MM.1S (cell line): ENCODE measurements at places on chromosomes 2 and 18.

GRCh38 chr2:205535001-205535400 lies 147.3 kb upstream of the NRP2 start:
- DNase-seq = no peak
- no peak overlapping the region for H3K27ac ChIP-seq
- H3K36me3 ChIP-seq = no peaks in the 10 kb centered on the region

DNA sequence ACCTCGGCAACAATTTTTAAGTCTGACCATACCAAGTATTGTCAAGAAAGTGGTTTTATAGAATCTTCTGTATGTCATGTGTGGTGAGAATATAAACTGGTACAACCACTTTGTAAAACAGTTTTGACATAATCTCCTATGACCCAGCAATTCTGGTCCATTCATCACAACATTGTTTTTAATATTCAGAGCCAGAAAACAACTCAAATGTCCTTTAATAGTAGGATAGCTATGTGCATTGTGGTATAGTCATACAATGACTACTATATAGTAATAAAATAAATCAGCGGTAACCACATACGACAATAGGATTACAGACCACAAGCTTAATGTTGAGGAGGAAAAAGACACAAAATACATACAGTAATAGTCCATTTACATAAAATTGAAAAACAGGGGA lies 175.2 kb upstream of the SPATS2L start:
- no peak overlapping the region for H3K27ac ChIP-seq
- no peaks in the 10 kb centered on the region for H3K36me3 ChIP-seq
- no peaks in the 10 kb centered on the region for H3K27me3 ChIP-seq
- H3K4me3 ChIP-seq = no peak overlapping the region
- H3K4me1 ChIP-seq = no peaks in the 10 kb centered on the region
- DNase-seq = no peak

GRCh38 chr2:199810422-199811171 lies 40.4 kb downstream of the FTCDNL1 start:
- no peak for DNase-seq
- no peaks in the 10 kb centered on the region for H3K4me1 ChIP-seq
- H3K4me3 ChIP-seq = no peak overlapping the region

GRCh38 chr18:59303656-59304195 lies 14.7 kb downstream of the CPLX4 start:
- H3K36me3 ChIP-seq = no peaks in the 10 kb centered on the region
- no peak for DNase-seq
- no peak overlapping the region for H3K4me3 ChIP-seq
- no peak overlapping the region for H3K27ac ChIP-seq

DNA sequence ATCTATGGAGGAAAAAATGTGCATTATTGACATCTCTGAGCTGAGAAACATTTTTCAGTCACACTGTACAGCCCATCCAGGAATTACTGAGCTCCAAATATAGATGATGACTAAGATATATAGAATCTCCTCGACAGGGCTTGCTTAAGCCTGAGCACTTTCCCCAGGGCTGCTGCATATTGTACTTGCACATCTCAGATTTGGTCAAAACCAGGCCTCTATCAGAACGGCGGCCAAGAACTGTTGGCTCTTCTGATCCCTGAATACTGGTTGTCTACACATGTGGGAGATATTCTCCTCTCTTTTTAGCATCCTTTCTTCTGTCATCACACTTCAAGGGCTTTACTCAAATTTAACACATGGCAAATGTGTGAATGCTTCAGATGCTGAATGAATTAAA lies 201.5 kb upstream of the SLC35G4 start:
- no peaks in the 10 kb centered on the region for H3K27me3 ChIP-seq
- H3K4me3 ChIP-seq = no peak overlapping the region
- no peak overlapping the region for H3K27ac ChIP-seq
- no peaks in the 10 kb centered on the region for H3K4me1 ChIP-seq
